ENCODE measurements at places on chromosomes 3 and 15. TPM values are rescaled to one million over a fixed set of nuclear protein-coding genes. Genes with fewer than 3 reads are reported as not detected.

The CLDN18 gene
- 0.44 TPM for total RNA-seq

GRCh38 chr3:541062-541801 lies 344.7 kb downstream of the CHL1 start:
- DNase-seq = no peak

GRCh38 chr3:37257581-37257980 lies 83.2 kb upstream of the LRRFIP2 start:
- DNase-seq = no peak

DNA sequence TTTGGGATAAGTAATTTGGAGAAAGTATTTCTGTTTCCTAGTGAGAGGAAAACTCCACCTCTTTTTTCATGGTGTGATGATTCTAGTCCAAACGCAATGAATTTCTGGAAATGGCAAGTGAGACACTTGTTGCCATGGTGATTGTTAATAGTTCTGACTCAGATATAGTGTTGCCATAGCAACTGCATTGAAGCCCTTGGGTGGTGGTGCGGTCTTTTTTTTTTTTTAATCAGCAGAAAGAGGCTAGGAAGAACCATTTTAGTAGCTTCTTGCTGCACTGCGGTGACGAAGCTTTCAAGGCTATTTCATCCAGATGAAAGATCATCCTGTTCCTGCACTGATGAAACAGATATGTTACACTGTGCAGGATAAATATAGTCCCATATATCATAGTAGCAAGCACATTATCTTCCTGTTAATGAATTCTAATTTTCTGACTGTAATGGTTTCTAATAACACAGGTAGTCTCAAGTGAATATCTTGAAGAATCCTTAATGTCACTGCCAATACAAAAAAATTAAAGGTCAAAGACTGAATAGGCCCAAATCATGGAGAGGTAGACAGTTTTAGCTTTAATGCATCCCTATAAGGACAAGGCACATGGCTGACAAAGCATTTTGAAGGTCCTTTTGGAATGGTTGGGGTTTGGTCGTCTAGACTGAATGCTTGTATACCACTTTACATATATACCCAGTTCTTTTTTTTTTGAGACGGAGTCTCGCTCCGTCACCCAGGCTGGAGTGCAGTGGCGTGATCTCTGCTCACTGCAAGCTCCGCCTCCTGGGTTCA lies 125.1 kb upstream of the ZBTB20 start:
- no peak for DNase-seq

Measured in colonic mucosa (tissue), 4 donors.